ENCODE measurements at places on chromosomes 11 and 22.

GRCh38 chr11:35187996-35188395 is 49.0 kb downstream of the CD44 start:
- no peak for DNase-seq

DNA sequence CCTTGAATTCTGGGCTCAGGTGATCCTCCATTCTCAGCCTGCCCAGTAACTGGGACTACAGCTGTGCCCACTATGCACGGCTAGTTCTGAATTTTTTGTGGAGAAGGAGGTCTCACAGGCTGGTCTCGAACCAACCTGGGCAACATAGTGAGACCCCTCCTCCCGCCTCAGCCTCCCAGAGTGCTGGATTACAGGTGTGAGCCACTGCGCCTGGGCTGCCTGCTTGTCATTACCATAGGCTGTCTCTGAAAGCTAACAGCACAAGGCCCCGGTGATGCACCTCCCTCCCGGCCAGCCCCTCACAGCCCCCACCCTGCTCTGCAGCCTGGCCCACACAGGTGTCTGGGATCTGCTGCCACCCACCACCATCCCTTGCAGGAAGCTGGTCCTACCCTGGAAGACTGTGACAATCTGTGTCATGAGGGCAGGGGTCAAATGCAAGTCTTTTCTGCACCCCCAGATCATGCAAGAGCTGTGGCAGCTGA is 82.4 kb downstream of the DGCR2 start:
- DNase-seq, result no peak

DNA sequence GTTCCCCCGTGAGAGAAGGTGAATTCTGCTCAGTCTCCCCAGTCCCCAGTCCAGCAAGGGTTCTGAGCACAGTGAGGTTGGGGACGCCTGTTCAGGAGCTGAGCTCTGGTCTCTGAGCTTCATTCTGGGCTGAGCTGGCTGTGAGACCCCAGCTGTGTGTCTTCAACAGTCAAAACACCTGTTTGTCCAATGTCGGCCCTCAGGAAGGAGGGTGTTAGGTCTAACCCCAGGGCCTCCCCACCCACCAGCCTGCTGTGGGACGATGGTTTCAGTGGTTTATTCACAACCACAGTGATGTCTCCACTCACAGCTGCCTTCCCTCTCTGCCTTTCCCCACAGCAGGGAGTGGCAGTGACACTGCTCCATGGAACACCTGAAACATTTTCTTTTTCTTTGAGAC is 1282.9 kb downstream of the TBC1D22A start:
- no peak for DNase-seq

DNA sequence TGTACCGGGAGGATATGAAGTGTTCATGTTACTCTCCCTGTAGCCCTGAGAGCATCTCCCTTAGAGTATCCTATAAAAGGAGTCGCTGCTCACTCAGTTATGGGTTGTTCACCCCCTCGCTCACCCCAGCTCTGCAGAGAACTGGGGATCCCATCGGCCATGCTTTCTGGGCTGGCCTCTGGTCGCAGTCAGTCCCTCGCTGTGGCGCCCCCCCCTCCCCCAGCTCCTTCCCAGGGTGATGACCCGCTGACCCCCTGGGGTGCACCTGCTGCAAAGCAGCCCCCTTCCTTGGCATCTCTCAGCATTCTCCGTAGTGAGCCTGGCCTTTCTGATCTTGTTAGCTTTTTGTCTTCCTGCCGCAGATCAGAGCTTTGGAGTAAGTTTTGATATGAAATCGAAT is 10.3 kb upstream of the PARVG start:
- no peak for DNase-seq

- no peak for DNase-seq
Measured at GRCh38 chr11:35246745-35247144, 107.8 kb downstream of the CD44 start.

DNA sequence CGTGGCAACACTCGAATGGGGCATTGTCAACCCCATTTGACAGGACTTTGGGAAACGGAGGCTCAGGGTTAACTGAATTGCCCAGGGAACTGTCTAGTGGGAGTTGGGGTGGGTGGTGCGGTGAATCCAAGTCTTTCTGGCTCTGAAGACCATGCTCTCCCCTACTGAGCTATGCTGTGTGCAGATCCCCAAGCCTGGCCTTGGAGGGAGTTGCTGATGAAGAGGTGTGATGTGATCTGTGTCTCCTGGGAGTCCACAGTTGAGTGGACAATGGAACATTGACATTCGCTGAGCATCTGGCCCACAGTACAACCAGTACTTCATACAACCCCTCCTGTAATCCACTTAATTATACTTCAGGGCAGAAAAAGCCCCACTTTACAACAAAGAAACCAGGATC is 172.2 kb downstream of the ST3GAL4 start:
- DNase-seq, result no peak

GRCh38 chr11:117585631-117586030 is 211.4 kb downstream of the DSCAML1 start:
- DNase-seq, result no peak

GRCh38 chr11:86919557-86920210 is 35.5 kb downstream of the FZD4 start:
- peak; percentile 46 for DNase-seq

DNA sequence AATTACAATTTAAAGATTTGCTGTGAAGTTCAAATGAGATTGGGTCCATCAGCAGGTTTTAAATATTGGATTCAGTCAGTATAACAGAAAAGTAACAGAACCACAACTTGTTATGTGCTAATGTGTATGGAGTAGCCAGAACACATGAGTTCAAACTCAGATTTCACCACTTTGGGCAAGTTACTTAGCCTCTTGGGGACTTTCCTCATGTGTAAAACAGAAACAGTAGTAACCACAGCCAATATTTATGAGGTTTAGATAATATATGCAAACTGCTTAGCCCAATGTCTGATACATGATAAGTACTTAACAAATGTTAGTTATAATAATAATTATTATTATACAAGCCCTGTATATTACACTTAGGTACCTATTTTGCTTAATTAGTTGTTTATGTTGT is 21.8 kb upstream of the SLC5A12 start:
- DNase-seq, result no peak

GRCh38 chr11:72789493-72790131 is 4.2 kb downstream of the STARD10 start:
- no peak for DNase-seq

DNA sequence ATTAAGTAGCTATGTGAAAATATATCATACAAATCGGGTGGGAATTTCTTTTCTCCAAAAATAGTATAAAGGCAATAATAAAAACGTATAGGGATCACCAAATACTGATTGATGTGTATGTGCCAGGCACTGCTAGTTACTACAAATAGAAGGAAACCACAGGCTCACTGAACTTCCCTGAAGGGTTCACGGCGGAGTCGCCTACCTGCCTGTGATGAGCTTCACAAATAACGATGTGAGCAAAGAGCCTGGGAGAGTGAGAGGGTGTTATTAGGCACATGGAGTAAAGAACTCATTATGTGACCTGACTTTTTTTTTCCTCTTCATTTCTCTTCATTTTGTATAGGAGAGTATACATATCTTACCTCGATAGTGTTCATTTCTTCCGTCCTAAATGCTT is 36.0 kb upstream of the L3MBTL2 start:
- no peak for DNase-seq

- DNase-seq, result peak; percentile 74
Measured at GRCh38 chr11:47259232-47259977, 1.6 kb downstream of the NR1H3 start.

DNA sequence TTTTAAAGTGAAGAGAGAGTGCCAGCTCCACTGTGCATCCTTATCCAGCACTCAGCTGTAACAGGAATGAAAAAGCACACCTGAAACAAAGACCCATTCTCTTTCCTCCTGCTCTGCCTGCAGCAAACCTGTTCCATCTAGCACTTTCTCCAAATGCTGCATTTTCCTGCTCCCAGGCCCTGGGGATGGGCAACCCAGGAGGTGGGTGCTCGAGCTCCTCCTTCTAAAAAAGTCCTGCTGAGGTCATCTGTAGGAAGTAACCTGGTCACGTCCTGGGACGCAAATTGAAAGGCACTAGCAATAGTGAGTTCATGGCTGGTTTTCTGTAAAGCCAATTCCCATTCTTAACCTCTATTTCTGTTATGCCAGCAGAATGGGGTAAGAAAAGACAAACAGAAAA is 173.7 kb downstream of the MAML2 start:
- no peak for DNase-seq

- no peak for DNase-seq
Measured at GRCh38 chr11:59448484-59448883, 8.3 kb upstream of the OR4D6 start.

All from suppressor macrophage treated with lipopolysaccharide for 4 hours (primary cell).